ENCODE measurements at places on chromosomes 11 and 22.

GRCh38 chr22:44682556-44683168, 19.3 kb upstream of the PRR5 start:
- no peak for DNase-seq

GRCh38 chr22:17493419-17493981, 69.8 kb upstream of the SLC25A18 start:
- no peak for DNase-seq

- no peak for DNase-seq
Measured at GRCh38 chr22:35918456-35918855, 110.2 kb downstream of the RBFOX2 start.

DNA sequence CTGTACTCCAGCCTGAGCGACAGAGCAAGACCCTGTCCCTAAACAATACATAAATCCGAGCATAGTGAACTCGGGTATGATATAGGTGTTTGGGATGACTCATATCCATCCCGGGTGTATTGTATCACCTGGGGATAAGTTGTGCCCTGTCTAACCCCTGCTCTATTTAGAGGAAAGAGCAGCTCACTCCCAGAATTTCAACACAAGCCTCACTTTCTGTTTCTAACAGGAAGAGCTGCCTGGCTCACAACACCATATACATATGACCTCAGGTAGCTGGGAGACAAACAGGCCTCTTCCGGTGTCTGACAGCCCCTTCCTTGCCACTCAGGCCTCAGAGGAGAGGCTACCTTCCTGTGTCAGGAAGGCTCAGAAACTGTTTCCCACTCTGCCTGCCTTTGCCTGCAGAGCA, 9.9 kb upstream of the MICALL1 start:
- peak; percentile 80 for DNase-seq

DNA sequence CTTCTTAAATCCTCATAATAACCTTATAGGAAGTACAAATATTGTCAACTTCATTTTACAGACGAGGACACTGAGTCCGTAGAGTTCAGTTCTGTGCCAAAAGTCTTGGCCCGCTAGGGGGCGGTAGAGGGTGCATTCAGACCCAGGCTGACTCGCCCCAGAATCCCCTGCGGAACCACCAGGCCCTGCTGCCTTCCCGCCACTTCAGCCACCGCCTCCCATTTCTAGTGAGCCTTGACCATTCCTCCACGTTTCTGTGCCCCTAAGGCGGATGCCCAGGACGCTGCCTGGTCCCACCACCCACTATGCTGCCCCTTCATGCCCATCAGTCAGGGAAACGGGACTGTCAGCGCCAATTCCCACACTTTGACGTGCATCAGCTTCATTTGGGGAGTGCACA, 19.1 kb downstream of the SYT13 start:
- no peak for DNase-seq
